ENCODE measurements at places on chromosomes 11 and 22.
A peak's percentile ranks its signal among the peaks of the same experiment; 100 is the strongest.

GRCh38 chr22:27755521-27756211, 45.9 kb downstream of the MN1 start:
- no peak for DNase-seq

- DNase-seq: no peak
Observed at GRCh38 chr22:22424210-22424800, 84.2 kb downstream of the ZNF280B start.

- no peak for DNase-seq
Observed at GRCh38 chr11:25052844-25053243, 556.0 kb downstream of the LUZP2 start.

DNA sequence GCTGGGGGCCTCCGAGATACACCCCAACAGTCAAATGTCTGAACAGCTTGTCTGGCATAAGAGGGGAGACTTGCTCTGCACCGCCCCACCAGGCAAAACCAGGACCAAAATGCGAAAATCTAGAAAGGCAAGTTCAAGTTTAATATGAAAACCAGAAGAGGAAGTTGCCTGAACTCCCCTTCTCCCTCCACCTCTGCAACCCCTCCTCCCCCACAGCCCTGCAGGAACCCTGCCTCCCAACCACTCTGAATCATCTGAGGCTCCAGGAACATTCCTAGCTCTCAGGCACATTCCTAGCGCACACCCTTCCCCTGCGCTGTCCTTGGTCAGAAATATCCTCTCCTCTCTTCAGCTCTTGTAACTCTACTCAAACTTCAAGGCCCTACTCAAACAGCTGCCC, 36.7 kb downstream of the ISX start:
- DNase-seq: no peak

- no peak for DNase-seq
Observed at GRCh38 chr11:124225471-124225870, 15.4 kb upstream of the OR8G1 start.

GRCh38 chr11:112941104-112941503, 20.1 kb upstream of the NCAM1 start:
- DNase-seq: no peak

DNA sequence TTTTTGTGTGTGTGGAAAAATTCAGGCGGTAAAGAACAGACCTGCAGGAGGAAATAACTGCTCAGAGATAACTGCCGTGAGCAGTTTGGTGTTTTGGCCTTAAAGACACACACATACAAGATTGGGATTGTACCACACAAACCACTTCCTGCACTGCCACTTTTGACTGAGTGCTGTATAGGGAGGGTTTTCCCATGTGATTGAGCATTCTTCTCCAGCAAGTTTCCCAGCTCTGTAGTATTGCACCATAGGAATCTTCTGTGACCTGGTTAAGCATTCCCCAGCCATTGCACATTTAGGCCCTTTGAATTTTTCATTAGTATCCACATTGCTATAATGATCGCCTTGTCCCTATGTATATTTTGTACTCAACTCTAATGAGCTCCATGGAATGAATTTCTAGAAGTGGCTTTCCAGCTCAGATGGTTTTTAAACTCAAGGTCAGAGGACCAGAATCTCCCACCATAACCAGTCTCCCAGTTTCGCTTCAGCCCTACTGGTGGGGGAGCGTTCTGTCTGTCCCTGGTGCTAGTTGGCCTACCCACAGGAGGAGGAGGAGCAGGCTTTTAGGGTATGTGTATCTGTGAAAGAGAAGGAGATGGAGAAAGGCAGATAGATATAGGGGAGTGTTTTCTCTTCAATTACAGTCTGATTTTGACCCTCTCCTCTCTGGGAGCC, 9.3 kb downstream of the CD82 start:
- peak; percentile 60 for DNase-seq

DNA sequence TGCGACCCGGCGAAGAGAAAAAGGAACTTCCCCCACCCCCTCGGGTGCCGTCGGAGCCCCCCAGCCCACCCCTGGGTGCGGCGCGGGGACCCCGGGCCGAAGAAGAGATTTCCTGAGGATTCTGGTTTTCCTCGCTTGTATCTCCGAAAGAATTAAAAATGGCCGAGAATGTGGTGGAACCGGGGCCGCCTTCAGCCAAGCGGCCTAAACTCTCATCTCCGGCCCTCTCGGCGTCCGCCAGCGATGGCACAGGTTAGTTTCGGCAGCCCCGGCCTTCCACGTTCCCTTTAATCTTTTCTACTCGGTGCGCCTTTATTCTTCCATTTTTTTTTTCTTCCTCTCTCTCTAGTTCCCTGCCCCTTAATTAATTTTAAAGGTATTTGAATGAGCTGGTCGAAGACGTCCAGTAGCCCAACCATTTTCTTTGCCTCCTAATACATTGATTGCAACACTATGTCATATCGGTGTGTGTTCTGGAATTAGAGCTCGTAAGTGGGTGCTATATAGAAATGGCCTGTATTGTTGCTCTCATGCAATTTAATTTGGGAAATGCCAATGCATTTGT, 537 bp downstream of the EP300 start:
- peak; percentile 40 for DNase-seq

- no peak for DNase-seq
Observed at GRCh38 chr11:108500721-108501120, 2.5 kb upstream of the POGLUT3 start.

- DNase-seq: no peak
Observed at GRCh38 chr22:23812378-23812777, 25.6 kb downstream of the SMARCB1 start.

DNA sequence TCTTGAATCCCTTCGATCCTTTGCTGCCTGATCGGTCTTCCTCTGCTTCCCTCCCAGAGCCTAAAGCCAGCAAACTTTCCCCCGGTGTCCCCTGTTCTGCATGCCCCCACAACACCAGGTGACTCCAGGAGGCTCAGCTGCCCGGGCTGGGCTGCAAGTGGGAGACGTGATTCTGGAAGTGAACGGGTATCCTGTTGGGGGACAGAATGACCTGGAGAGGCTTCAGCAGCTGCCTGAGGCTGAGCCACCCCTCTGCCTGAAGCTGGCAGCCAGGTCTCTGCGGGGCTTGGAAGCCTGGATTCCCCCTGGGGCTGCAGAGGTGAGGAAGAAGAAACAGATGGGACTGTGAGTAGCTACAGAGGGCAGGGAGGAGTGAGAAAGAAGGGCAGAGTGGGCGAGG, 3.6 kb downstream of the NHERF4 start:
- no peak for DNase-seq

- no peak for DNase-seq
Observed at GRCh38 chr11:69280994-69281393, 13.0 kb upstream of the MYEOV start.

- DNase-seq: peak; percentile 46
Observed at GRCh38 chr11:118045191-118045590, 31.7 kb upstream of the TMPRSS4 start.

DNA sequence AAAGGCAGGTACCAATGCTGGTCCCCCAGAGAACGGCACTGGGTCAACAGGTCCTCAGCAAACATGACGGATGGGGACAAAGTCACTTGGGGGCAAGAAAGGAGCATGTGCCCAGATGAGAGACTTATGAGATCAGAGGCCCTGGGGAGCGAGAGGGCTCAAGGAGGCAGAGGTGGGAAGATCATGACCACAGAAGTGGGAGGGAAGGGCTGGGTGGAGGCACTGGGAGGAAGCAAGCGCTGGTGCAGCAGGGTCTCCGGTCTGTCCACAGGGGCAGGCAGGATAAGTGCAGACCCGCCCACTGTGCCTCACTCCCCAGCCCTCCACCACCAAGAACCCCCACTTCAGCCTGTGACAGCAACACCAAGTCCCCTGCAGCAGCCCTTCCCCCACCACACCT, 10.9 kb downstream of the ELFN2 start:
- no peak for DNase-seq

DNA sequence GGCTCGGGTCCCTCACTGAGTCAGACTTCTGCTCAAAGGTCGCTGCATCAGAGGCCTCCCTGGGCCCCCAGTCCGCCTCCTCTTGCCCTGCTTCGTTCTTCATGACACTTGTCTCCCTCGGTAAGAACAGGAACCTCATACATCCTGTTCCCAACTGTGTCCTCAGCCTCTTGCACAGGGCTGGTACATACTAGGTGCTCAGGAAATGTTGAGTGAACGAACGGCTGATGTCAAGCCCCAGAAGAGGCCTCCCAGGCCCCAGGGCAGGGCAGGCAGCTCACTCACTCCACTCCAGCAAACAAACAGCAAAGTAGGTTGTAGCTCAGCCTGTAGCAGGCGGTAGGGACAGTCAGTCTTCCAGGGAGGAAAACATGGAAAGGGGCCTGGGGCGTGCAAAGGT, 17.2 kb downstream of the SYNGR1 start:
- no peak for DNase-seq

DNA sequence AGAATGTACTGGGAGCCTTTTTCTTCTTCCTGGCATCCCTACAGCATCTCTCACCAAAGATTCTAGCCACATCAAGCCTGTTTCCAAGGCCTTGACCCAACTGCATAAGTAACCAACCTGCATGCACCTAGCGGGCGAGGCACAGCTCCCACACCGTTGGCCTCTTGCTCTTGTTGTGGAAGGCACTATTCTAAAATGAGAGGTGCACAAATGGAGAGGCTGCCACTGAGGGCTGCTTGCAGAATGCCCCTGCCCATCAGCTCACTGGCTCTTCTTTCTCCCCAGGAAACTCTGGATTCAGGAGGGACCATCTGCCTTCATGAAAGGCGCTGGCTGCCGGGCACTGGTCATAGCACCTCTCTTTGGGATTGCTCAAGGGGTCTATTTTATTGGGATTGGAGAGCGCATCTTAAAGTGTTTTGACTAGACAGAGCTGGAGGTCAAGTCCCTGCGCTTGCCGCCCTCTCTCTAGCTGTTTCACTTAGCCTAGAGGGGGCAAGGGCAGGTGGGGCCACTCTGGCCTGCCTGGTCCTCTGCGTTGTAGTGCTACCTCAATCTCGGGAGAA, 26.6 kb downstream of the SLC25A18 start:
- DNase-seq: no peak

DNA sequence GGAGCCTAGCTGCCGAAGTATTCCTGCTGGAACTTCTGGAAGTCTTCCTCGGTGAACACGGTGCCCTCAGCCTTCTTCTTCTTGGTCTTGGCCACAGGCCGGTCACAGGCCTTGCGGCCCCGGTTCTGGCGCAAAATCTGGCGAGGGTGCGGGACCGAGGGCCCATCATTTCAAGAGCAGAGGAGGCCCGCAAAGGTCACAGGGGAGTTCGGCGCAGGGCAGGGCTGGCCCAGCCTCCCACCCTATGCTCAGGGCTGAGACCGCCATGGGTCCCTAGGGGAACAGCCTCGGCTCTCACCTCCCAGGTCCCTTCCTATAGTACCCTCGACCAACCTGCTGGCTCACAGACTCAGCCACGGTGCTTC, 3.1 kb downstream of the RPS19BP1 start:
- DNase-seq: no peak

DNA sequence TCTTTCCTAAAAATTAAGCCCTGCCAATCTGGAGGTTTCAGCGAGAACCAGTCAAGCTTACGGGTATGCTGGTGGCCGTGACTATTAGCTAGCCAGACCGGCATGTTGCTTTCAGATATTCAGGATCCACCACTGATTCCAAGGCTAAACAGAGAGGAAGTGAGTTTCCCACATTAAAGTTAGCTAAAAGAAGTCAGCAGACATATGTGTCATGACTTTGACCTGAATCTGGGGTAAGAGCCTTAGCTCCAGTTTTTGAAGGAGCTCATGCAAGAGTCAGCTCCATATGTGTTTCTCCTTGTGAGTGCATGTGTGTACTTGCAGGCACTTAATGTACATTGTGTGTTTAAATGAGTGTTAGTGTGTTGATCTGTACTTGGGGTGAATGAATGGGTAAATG, 1.4 kb downstream of the ZFPL1 start:
- no peak for DNase-seq

DNA sequence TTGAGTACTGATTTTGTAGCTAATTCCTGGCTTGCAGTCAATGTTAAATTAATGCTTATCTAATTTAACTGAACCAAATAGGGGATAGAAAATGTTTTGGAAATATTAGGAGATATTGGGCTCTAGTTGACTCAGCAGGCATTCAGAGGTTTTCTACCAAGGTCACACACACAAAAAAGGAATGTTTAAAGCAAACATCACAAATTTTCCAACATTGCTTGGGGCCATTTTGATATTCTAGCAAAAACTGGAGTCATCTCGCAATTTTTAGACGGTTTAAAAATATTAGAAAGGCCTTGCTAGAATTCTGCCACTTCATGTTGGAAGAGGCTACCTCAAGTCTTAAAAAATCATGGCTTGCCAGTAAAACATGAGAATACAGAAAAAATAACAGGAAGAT, 2082.1 kb upstream of the RAG2 start:
- no peak for DNase-seq

GRCh38 chr11:97717922-97718321, 1302.8 kb upstream of the CNTN5 start:
- peak; percentile 1 for DNase-seq

GRCh38 chr11:10488121-10488933, 33.3 kb downstream of the AMPD3 start:
- no peak for DNase-seq

- DNase-seq: no peak
Observed at GRCh38 chr11:72244361-72245262, 636 bp upstream of the PHOX2A start.

- peak; percentile 44 for DNase-seq
Observed at GRCh38 chr22:44667276-44667675, 34.7 kb upstream of the PRR5 start.

- no peak for DNase-seq
Observed at GRCh38 chr11:27291954-27292636, 70.9 kb downstream of the CCDC34 start.

DNA sequence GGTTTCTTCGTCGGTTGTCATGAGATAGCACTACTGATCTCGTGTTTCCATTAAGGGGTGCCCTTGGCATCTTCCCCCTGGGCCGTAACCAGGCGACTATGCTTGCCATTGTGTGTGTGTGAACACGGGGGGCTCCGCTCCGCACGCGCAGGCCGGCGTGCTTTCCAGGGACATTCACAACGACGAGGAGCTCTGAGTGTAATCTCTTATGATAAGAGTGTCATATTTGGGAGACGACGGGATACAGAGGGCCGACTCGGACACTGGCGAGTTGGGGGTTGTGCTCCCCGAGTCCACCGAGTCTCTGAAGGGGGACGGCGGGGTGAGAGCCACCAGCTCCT, 170.9 kb upstream of the CTSC start:
- DNase-seq: no peak

DNA sequence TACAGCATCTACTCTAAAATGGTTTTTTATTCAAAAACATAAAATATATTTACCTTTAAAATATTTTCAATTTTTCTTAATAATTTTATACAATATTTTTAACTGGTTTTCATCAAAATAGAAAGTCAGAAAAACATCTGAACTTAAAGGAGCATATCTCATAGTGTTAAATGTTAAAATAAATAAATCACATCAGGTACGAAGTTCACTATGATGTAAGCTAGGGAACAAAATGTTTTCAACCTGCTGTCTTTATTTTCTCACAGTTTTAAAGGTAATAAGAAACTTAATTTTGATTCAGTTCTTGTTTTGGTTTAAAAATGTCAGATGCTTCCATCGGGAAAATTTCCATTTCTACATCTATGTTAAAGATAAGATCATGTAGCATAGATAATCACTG, 97.7 kb downstream of the MUC15 start:
- DNase-seq: no peak

DNA sequence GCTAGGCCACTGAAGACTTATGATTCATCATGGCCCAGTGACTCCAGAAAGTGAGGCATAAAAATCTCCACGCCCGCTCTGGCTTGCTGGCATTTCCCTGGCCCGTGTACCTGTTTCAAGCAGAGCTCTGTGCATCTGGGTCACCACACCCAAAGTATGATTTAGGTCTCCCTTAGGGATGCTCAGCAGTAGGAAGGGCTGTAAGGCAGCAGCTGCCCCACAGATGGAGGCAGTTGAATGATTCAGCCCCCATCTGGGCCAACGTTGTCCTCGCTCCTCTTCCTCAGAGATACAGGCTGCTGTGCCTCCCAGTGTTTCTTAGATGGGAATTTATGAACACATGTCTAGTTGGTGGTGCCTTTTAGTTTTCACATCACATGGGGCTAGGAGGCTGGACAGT, 21.6 kb downstream of the GPR83 start:
- no peak for DNase-seq
